Stimulated activated CD8-positive, alpha-beta memory T cell treated with anti-CD3 and anti-CD28 coated beads, Interleukin-15, amount 100 ng/mL, for 48 hours (primary cell): ENCODE measurements at places on chromosomes 3 and 15.

- DNase-seq, result no peak
Observed at GRCh38 chr15:61188168-61188567, 40.9 kb downstream of the RORA start.

GRCh38 chr3:160376681-160377080 lies 22.3 kb downstream of the IFT80 start:
- DNase-seq, result no peak

GRCh38 chr3:177906126-177906511 lies 630.1 kb upstream of the KCNMB2 start:
- DNase-seq, result no peak

- DNase-seq, result no peak
Observed at GRCh38 chr15:63834500-63835210, 907 bp upstream of the HERC1 start.

DNA sequence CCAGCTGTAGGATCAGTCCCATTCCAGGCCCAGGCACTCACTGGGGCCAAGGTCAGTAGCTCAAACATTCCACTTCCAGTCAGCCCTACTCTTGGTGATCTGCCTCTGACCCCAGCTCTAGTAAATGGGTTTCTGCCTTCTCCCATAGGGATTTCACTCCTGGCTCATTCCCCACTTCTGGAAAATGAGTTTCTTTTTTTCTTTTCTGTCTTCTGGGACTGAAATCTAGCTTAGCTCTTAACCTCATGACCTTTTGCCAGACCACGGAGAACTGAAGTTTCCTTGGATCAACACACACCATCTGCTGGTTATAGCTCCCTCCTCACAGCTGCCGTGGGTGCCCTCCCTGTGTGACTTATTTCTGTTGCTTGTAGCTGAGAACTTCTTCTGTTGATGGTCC lies 21.3 kb downstream of the MME start:
- no peak for DNase-seq
